SK-N-MC (cell line): ENCODE measurements at places on chromosomes 3 and 15.

DNA sequence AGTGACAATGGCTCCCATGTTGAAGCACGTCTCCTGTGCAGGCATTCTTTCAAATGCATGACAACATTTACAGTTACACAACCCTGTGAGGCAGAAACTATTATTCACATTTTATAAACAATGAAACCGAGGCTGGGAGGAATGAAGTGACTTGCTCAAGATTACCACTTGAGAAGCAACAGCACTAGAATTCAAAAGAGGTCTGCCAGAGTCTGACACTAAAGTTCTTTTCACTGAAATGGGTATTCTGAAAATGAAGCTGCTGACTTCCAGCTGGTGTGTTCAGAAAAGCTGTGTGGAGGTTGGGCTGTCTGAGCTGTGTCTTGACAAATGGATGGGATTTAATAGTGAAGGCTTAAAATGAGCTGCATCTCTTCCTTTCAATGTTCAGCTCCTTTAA, 104.4 kb downstream of the THSD4 start:
- no peak for DNase-seq

GRCh38 chr3:98588065-98588464, 5.3 kb downstream of the CPOX start:
- no peak for DNase-seq

DNA sequence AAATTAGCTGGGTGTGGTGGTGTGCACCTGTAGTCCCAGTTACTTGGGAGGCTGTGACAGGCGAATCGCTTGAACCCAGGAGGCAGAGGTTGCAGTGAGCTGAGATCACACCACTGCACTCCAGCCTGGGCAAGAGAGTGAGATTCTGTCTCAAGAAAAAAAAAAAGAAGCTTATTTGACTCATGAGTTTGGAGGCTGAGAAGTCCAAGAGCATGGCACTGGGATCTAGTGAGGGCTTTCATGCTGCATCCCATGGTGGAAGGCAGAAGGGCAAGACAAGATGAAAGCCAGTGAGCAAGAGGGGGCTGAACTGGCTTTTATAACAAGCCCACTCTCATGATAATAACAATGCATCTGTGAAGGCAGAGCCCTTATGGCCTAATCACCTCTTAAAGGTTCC, 33.4 kb downstream of the SEC62 start:
- DNase-seq: no peak

- no peak for DNase-seq
Measured at GRCh38 chr3:123411340-123412040, 37.4 kb downstream of the ADCY5 start.

GRCh38 chr3:196454935-196455334, 22.7 kb upstream of the UBXN7 start:
- no peak for DNase-seq

DNA sequence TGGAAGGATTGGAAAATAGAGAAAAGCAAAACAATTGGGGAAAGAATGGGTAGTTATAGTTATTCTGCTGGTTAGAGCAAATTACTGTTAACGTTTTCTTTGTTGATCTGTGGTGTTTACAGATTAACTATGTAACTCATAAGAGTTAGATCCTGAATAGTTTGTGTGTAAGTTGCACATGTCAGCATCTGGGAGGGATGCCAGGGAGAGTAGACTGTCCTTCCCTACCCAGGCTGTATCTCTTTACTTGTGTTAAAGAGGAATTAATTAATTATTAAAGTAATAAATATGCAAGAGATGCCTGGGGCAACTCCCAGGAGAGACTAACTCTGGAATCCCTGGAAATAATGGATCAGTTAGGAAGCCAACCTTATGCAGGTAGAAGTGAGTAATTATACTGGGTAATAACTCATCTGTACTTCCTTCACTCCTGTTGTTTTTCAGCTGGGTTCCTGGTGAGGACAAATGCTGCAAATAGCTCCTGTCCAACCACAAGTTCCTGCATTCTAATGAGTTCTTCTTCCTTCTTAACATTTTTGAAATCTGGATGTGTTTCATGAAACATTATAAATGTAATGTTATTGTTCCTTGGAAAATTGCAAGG, 18.9 kb downstream of the GHRL start:
- no peak for DNase-seq

GRCh38 chr3:128152419-128153155, 694 bp upstream of the EEFSEC start:
- no peak for DNase-seq

- DNase-seq: no peak
Measured at GRCh38 chr3:72999951-73000350, 3.3 kb downstream of the PPP4R2 start.

- no peak for DNase-seq
Measured at GRCh38 chr3:13877911-13878280, 2.0 kb downstream of the WNT7A start.

GRCh38 chr3:144175644-144176425, 204.2 kb downstream of the DIPK2A start:
- no peak for DNase-seq

DNA sequence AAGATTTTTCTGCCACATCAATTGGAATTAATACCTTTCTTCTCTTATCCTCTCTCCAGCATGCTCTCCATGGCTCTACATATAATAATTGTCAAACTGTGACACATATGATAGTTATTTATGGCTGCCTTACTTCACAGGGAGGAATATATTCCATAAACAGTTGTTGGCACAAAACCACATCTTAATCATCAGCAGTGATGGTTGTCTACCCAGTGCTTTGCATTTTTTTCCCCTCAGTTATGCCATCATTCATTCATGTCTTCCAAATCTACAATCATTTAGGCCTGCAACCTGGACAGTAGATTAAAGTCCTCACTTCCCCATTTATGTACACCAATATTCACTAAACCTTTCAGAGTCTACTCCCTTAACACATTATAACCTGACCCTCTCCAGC, 107.7 kb downstream of the THRB start:
- DNase-seq: no peak

- no peak for DNase-seq
Measured at GRCh38 chr3:138796761-138797160, 38.0 kb downstream of the PIK3CB start.

- DNase-seq: no peak
Measured at GRCh38 chr3:56854856-56855611, 53.3 kb upstream of the ARHGEF3 start.

- DNase-seq: no peak
Measured at GRCh38 chr3:4504340-4505261, 11.5 kb downstream of the ITPR1 start.

- no peak for DNase-seq
Measured at GRCh38 chr3:161270991-161271390, 49.9 kb downstream of the NMD3 start.

GRCh38 chr15:92661069-92661468, 5.5 kb upstream of the FAM174B start:
- DNase-seq: no peak

- DNase-seq: no peak
Measured at GRCh38 chr3:29270752-29271151, 10.1 kb upstream of the RBMS3 start.

DNA sequence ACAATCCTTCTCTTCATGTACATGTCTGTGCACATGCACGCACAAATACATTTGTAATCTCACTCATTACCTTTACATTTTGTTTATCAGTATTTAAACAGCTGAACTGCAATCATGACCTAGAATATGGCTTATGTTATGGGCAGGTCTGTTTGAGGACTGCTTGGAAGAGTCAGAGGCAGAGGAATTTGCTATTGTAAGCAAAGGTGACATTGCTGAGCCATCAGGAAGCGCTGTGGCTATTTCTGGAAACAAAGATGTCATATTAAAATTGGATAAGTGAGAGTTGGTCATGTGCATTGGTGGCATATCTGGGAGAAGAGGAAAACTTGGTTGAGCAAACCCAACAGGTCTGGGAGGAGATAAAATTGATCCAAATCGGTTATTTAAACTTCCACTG, 41.6 kb downstream of the USF3 start:
- DNase-seq: no peak

- DNase-seq: no peak
Measured at GRCh38 chr15:31255176-31255510, 71.5 kb upstream of the KLF13 start.

- DNase-seq: no peak
Measured at GRCh38 chr3:25910997-25911396, 121.1 kb downstream of the OXSM start.

- no peak for DNase-seq
Measured at GRCh38 chr3:11305509-11305908, 33.3 kb downstream of the ATG7 start.

DNA sequence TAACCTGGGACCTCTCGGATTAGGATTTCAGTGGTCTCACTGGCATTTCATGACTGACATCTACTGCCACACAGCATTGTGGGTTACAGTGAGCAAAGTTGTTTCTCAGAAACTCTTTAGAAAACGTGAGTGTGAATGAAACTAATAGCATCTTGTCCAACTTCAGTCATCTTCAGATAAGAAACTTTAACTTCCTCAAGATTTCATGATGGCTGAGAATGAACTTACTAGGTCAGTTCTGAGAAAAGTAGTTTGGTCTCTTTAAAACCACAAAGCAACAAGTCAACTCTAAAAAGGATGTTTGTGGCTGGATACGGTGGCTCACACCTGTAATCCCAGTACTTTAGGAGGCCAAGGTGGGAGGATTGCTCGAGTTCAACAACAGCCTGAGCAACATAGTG, 14.2 kb upstream of the HOMER2 start:
- DNase-seq: no peak

GRCh38 chr3:52779011-52779836, 1.8 kb downstream of the ITIH1 start:
- DNase-seq: no peak
